ENCODE measurements at places on chromosomes 1 and 21. TPM values are rescaled to one million over a fixed set of nuclear protein-coding genes. Genes with fewer than 3 reads are reported as not detected.

PADI2 gene
- total RNA-seq = 5.8 TPM

DNA sequence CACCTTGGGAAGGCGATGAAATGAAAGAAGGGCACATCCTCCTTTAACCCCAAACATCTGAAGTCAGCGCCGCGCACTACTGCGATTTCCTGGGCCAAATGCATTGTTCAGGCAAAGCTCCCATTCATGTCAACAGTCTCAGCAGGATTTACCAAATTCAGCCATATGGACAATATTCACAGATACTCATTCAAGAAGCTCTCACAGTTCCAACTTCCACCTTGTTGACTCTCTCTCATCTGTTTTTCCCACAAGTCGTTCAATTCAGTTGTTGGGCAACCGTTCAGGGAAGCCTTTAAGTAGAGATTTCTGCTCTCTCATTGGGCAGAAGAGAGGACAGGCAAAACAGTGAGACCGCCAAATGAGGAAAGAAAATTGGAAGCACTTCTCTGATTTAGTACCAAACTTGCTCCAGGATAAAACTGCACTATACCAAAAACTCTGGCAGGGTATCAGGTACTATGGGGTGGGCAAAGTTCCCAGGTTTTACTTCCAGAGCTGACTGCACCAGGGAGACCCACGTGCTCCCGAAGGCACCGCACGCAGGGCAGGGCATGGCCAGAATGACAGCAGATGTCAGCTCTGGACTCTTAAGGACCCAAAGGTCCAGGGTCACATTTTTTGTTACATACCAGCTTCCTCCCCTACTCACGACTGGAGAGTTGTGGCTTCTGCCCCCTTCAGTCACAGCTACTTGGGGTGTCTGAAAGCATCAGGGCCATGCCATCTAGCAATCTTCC lies 668.8 kb downstream of the KIF26B start:
- no peak for DNase-seq
- H3K4me3 ChIP-seq = no peak overlapping the region
- no peaks in the 10 kb centered on the region for H3K4me1 ChIP-seq
- no peaks in the 10 kb centered on the region for H3K36me3 ChIP-seq

GRCh38 chr1:226772446-226773139 lies 33.5 kb upstream of the ITPKB start:
- no peaks in the 10 kb centered on the region for H3K27me3 ChIP-seq
- H3K27ac ChIP-seq = no peak overlapping the region
- DNase-seq = no peak
- H3K4me3 ChIP-seq = no peak overlapping the region

- no peaks in the 10 kb centered on the region for H3K27me3 ChIP-seq
- H3K4me1 ChIP-seq = no peaks in the 10 kb centered on the region
- H3K36me3 ChIP-seq = peaks cover 3% of the 10 kb centered on the region
Observed at GRCh38 chr1:95168761-95169351, 51.7 kb downstream of the TLCD4 start.

DNA sequence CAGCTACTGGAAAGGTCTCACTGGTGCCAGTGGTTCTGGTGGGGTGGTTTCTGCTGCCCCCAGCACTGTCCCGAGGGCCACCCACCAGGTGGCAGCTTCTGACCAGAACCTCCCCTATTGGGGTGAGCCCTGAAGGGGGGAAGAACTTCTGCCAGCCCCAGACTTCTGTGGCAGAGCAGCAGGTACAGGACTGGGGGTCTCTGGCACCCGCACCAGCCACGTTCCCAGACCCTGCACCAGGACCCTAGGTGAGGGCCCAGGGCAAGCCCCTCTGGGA lies 1.6 kb downstream of the PUSL1 start:
- H3K27ac ChIP-seq = no peak overlapping the region
- H3K4me1 ChIP-seq = peaks cover 18% of the 10 kb centered on the region
- peaks cover 40% of the 10 kb centered on the region for H3K36me3 ChIP-seq

DNA sequence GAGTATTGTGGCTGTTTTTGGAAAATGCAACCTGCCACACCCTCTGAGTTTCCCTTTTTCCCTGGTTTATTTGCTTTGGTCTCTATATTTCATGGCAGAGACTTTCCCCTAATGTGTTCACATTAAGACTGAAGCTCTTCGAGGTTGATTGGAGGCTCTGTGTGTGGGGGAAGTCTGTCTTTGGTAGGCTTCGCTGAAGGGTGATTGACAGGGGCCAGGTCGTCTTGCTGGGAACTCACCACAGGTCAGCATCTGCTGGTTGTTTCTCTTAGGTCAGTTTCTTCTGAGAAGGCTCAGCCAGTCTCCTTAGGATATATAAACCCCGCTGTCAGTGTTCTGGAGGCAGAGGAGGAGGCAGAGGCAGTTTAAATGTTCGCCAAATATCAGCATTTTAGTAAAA lies 249.4 kb downstream of the RPS6KC1 start:
- no peak overlapping the region for H3K4me3 ChIP-seq
- no peaks in the 10 kb centered on the region for H3K27me3 ChIP-seq
- H3K27ac ChIP-seq = no peak overlapping the region
- no peak for DNase-seq
